ENCODE measurements at places on chromosomes 5 and 9.

- DNase-seq: no peak
These were observed 54.5 kb downstream of the SNCAIP start for GRCh38 chr5:122366501-122366900.

GRCh38 chr9:14037331-14037730, 276.6 kb downstream of the NFIB start:
- DNase-seq: no peak

- peak; percentile 13 for DNase-seq
These were observed 91.5 kb downstream of the ANKRD33B start for GRCh38 chr5:10655161-10655971.

- no peak for DNase-seq
These were observed 66.4 kb upstream of the SUSD1 start for GRCh38 chr9:112241491-112241890.

- no peak for DNase-seq
These were observed at the start of gene PDE6A for GRCh38 chr5:149944666-149945065. Gene PDE6A, minus strand, starts transcription at chr5:149944793. Its CDS starts 120 bp downstream, at chr5:149944673.

DNA sequence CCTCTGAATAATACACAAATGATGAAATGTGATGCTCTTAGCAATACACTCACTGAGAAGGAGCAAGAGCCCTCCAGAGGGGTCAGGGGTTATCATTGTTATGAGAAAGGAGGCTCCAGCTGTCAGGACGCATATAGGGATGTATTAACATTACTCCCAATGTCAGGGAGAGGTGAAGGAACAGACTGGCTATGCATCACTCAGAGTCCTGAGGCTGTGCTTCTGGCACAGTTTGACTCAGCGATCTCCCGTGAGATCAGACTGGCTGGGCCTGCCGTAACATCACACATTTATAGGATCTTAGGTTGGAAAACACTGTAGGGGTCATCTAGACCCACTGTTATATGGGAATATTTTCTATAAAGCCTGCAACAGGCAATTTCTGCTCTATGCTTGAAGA, 226.5 kb upstream of the GLRA1 start:
- no peak for DNase-seq

DNA sequence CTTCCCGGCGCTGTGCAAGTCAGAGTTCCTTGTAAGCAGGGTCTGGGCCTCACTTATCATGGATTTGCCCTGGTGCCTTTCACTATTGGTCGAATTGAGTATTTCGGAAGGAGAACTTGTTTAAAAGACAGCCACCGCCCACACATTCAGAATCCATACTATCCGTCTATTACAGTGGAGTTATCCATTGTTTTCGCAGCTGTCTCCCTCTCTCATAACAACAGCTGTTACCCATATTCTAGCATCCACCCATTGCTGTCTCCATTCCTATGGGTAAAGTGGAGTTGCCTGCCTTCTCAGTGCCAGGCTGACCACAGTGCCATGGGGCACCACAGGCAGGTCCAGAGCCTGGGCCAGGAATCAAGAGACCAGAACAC, 20.2 kb downstream of the FAXDC2 start:
- DNase-seq: no peak
